ENCODE measurements at places on chromosomes 4 and X.

DNA sequence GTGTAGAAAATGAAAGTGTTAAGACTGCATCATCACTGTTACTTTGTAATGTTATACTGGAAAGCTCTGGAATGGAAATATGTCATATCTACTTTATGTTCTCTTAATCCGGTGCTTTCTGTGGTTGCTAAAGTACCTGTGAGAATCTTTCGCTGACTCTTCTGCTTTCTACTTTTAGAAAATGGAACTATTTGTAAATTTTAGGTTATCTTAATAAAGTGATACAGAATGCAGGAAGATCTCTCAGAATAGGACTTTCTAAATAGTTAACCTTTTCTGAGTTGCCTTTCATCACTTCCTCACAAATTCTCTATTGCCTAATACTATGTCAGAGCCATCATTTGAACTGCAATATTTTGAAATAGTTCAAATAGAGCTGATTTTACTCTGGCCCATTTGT, 69.3 kb downstream of the BMP2K start:
- no peak for DNase-seq

DNA sequence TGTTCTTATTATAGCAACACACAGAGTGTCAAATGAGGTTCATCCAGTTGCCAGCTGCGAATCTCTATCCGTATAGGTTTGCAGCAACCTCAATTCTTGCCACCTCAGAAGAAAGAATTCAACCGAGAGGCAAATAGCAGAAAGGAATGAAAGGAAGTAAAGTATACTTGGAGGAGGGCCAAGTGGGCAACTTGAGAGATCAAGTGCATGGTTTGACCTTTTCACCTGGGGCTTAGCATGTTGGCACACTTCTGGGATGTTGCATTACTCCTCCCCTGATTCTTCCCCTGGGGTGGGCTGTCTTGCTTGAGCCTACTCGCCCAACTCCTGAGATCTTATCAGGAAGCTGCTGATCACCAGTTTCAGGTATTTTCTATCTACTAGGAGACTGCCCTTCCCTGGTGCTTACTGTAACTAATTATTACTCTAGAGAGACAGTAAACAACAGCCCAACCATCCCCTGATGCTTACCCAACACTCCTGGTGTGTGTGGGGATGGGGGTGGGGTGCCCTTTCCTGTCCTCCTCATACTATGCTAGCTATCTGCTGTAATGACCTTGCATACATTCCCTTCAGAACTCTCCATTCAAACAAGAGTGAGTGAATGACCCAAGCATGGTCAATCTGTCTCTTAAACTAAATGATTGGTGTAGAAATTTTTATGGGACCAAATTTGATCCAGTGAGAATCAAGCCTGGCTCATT, 7.3 kb upstream of the TMEM33 start:
- no peak for DNase-seq

DNA sequence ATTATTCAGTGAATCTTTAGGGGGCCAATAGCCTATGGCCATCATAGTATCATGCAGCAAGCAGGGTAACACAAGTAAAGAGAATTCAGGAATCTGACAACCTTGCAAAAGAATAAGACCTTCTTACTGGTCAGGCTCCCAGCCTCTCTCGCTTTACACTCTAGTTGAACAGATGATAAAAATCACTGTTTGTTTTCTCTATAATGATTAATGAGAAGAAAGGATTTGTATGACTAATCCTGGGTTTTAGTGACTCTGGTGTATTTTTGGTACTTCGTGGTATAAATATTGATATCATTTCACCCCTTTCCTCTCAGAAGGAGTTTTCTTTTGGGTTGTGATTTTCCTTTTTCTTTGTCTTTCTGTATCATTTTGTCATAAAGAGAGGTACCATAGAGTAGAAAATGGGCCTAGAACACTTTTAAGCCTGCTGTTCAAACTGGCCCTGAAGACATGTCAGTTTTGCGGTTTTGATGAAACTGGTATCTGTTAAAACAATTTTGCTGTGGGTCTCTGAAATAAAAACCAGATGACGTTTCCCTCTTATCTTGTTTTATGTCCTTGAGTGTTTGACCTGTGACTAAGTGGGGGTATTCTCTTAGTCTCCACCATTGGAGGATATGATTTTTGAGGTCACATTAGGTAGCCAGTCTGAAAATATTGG, 294.9 kb upstream of the TBX22 start:
- no peak for DNase-seq

DNA sequence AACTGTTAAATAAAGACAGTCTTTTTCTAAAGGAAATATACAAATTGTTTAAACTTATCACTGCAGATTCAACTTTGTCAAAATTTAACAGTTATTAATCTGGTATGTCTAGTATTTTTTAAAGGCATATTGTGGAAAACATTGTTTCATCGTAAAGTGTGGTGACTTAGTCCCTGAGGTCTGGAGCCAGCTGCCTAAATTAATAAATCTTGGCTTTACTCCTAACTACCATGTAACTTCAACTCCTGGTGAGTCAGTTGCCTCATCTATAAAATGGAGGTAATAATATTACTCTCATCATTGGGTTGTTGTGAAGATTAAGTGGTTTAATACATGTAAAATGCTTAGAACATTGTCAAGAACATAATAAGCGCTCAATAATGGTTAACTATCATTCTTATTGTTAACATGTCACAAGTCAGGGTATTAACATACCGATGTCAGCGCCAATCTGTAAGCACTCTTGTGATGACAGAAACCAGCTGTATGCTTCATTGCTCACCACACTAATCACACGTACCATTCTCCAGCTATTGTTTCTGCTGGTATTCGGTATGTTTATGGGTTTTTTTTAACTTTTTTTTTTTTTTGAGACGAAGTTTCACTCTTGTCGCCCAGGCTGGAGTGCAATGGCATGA, 14.1 kb upstream of the SMIM43 start:
- no peak for DNase-seq

DNA sequence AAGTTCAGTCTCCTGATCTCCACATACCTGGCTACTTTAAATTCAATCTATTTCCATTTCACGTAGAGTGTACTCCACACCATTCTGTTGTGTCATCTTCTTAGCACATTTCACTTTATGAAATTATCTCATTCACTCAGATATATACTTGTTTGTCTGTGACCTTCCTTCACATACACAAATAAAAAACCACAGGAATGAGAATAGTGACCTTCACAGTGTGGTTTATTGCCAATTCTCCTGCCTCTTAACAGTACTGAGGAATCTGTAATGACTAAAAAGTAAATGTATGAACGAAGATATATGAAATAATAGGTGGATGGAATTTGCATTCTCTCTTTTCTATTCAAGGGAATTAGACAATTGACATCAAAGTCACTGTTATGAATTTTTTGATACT, 183.9 kb upstream of the PCDH7 start:
- DNase-seq, result no peak

- DNase-seq, result no peak
These were observed 6.0 kb downstream of the SORBS2 start for GRCh38 chr4:185805979-185806378.

GRCh38 chr4:2396781-2397368, 21.6 kb downstream of the ZFYVE28 start:
- DNase-seq, result no peak

- DNase-seq, result no peak
These were observed 7.8 kb upstream of the INTS6L start for GRCh38 chrX:135512508-135513129.

GRCh38 chrX:119190831-119191230, 45.3 kb upstream of the PGRMC1 start:
- no peak for DNase-seq

DNA sequence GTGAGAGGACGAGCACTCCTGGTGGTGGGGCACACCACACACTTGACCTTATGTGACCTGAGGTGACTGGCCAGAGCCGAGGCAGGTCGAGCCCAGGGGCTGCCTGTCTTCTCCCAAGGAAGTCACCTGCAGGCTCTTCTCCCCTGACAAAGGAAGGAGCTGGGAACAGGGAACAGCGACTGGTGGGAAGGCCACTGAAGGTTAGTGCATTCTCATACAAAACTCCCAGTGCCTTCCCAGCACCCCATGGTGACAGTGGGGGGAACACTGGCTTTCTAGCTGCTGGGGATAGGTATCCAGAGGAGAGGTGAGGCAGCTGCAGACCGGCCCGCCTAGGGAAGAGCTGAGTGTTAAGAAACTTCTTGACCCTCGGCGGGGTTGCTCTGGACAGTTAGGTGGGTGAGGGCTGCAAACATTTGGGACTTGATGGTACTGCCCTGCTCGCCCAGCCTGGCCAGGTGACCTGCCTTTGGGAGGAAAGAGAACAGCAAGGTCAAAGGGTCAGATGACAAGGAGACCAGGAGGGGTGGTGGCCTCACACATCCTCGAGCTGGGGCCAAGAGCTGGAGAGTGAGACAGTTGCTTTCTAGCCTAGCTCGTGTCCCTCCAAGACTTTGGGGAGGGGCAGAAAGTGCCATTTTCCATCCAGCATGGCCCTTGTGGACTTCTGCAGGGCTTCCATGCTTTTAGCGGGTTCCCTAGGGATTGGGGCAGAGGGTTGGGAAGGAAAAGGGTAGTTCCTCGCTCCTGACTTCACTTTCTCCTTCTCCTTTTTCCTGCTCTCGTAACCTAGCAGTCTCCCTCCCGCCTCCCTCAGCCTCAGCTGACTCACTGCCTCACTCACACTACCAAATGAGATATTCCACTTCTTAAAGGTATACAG, 2.7 kb downstream of the NALF2 start:
- no peak for DNase-seq

GRCh38 chrX:17529151-17529745, 154.2 kb downstream of the NHS start:
- DNase-seq, result no peak

DNA sequence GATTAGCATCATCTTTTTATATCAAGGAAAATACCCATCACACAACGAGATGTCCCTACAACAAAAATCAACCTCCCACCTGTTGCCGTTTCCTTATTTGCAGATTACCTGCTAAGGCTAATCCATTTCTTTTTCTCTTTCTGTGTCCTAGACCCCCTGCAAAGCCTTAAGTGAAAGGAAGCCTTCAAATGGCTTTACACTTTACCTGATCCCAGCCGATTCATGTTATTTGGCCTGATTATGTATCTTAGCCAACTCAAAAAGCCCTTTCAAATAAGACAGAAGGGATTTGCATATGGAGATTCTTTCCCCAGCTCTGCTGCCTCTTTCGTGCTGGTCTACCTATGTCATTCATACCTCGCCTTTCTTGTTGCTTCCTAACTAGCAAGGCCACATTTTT, 14.4 kb downstream of the ABCG2 start:
- DNase-seq, result no peak

DNA sequence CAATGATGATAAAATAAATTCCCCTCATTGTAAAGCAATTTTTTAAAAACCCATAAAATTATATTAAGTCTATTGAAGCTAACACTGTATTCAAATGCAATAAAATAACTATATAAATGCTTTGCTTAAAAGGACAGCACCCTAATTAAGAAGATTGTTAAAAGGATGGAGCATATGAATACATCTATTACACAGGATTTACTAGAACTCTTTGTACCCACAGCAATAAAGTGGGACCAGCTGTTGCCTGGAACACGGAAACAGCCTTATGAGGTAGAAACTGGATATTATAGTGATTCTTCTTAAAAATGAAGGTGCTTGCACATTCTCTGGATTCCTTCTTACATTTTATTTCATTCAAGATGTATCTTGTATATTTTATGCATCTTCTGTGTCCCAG, 298.7 kb upstream of the KLF3 start:
- no peak for DNase-seq

DNA sequence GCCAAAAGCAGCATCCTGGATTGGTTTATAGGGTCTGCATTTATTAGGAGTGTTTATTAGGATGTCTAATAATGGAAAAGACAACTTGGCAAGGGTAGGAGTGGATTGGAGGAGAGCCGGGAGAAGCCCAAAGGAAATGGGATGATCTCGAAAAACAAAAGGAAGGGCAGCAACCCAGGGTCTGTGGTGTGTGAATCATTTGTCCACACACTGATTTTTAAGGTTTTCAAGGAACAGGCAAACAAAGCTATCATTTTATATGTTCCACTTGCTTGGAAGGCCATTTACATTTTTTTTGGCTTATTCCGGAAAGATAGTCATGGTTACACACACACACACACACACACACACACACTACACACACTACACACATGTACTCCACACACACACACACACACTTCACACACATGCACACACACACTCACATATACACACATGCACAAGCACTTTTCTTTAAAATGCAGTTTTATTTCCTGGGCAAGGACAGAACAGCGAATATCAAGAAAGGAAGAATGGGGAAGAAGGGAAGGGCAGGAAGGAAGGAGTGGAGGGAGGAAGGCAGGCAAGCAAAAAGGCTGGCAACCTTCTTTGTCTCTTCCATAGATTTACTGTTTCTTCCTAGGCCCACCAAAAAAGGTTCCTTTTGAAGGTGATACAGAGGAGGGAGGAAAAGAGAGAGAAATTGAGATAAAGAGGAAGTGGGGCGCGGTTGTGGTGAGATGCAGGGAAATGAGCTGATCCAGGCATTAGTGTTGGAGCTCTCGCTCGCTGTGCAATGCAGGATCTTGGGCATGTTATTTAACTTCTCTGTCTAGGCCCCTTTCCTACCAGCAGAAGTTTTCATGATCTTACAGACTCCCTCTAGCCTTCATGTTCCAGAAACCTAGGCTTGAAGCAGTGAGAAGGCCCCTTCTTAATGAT, 88.6 kb upstream of the MAML3 start:
- DNase-seq, result no peak

- no peak for DNase-seq
These were observed 68.7 kb downstream of the MCF2 start for GRCh38 chrX:139639253-139639652.

- no peak for DNase-seq
These were observed 527.2 kb upstream of the PRKX start for GRCh38 chrX:4240541-4241194.

DNA sequence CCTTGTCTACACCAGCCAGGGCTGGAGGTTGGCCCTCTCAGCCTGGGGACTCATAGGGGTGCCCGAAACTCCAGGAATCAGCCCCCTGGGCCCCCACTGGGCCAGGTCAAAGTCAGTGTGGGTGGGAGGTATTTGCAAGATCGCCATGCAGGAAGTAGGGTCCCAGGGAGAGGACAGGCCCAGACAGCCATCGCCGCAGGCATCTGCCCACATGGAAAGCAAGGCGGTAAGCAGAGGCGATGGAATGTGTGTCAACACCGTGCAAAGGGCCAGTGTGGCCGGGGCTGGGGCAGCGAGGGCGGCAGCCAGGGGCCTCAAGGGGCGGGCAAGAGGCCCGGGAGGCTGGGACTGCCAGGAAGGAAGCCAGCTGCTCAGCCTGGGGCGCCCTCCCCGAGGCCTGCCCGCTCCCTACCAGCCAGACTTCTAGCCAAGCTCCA, 19.3 kb upstream of the DUSP9 start:
- no peak for DNase-seq

GRCh38 chr4:61997831-61998230, 797.7 kb downstream of the ADGRL3 start:
- DNase-seq, result no peak

GRCh38 chr4:33218238-33218637, 2498.1 kb downstream of the PCDH7 start:
- no peak for DNase-seq

- no peak for DNase-seq
These were observed 17.1 kb upstream of the SLC7A11 start for GRCh38 chr4:138259271-138259670.

- DNase-seq, result no peak
These were observed 145.2 kb upstream of the FTHL17 start for GRCh38 chrX:31217084-31217483.

- no peak for DNase-seq
These were observed 13.7 kb downstream of the ADH6 start for GRCh38 chr4:99205153-99205979.
